ENCODE measurements at places on chromosomes 6 and 20. TPM values are rescaled to one million over a fixed set of nuclear protein-coding genes. Genes with fewer than 3 reads are reported as not detected.

The DLK2 gene
- 28.4 TPM for total RNA-seq

The CCDC170 gene
- 0.41 TPM for total RNA-seq

The HSPA1L gene
- 0.46 TPM for total RNA-seq

The HCK gene
- not detected for total RNA-seq

The SLC22A16 gene
- not detected for total RNA-seq

DNA sequence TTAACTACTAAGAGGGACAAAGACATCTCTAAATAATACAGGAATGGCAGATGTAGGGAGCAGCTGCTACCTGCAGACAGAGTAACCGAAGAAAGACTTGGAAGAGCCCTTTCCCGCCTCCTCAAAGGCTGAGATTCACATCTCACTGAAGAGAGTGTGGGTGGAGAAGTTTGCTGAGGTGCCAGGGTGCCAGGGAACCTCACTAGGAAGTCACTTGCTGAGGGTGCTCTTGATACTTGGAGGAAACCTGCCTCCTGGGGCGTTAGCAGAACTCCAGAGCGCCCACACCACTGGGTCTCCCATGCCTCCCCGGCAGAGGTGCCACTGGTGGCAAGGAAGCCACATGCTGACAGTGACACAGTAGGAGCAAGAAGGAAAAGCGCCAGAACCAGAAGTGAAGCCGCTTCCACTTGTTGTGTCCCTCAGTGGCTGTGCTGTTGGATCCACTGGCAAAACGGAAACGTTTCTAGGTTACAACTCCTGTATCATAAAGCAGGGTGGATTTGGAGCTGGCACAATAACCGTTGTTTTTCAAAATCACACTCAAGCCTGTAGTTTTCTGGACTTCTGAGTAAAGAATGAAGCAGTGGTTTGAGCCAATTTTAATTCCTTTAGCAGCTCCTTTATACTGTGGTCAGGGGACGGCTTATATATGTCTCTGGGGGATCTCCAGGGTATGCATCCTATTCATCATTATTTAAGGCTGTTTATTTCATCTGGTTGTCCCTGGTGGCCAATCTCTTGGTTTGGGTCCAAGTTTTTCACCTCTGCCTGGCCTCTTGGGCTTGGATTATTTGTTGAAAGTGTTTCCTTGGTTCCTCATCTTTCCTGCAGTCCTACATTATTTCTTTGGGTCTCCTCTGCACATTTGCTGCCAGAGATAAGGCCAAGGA is 64.5 kb downstream of the CDC5L start:
- DNase-seq, result no peak

- DNase-seq, result peak; percentile 67
Observed at GRCh38 chr20:43751167-43752050, 24.6 kb upstream of the GTSF1L start.

- no peak for DNase-seq
Observed at GRCh38 chr20:54163402-54163801, 10.4 kb downstream of the CYP24A1 start.

- no peak for DNase-seq
Observed at GRCh38 chr6:101465863-101466262, 72.4 kb downstream of the GRIK2 start.
